ENCODE measurements at places on chromosomes 4 and X.
A peak's percentile ranks its signal among the peaks of the same experiment; 100 is the strongest.

DNA sequence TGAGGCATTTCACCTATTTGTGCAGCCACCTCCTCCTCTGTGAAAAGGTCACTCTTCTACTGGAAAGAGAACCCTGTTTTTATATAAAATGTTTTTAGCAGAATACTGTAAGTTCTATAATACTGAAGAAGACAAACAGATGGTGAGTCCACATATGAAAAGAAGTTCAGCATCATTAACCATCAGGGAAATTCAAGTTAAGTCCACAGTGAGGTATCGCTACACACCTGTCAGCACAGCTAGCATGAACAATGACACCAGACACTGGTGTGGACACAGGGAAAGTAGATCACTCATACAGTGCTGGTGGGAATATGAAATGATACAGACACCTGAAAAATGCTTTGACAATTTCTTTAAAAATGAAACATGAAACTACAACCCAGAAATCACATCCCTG, 133.0 kb downstream of the MAD2L1 start:
- DNase-seq = peak; percentile 59

DNA sequence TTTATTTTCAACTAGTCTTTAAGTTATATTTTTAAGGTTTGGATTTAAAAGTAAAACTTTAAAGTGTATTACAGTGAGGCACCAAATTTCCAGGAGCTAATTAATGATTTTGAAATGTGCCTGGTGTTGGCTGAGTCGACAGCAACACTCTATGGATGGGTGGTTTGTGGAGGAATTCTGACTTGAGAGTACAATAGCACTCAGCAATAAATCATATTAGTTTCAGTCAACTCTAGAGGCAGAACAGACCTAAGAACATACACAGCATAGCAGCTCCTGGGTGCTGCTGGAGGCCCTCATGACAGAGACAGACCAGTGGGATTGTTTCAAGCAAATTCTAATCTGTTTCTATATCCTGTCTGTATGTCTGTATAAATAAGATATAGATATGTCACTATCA, 673.4 kb downstream of the TRIML1 start:
- no peak for DNase-seq

- no peak for DNase-seq
These were observed 60.8 kb upstream of the XAGE1B start for GRCh38 chrX:52577464-52578173.

GRCh38 chr4:140049849-140050637, 103.9 kb downstream of the MAML3 start:
- peak; percentile 44 for DNase-seq

DNA sequence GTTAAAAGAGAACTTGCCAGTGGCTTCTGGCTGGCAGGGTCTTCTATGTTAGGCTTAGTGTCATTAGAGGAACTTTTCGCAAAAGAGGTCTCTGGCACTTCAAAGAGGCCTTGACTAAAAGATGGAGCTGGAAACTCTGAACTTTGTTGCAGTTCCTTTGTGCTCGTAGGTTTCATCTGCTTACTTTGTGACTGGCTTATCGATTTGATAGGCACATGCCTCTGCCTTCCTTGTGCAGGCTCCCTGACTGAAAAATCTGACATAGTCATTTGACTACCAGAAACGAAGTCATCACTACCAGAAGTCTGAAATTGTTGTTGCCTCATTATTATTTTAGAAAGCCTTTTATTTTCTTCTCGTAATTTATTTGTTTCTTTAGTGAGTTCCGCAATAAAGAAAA, 93.9 kb upstream of the IL13RA1 start:
- no peak for DNase-seq

DNA sequence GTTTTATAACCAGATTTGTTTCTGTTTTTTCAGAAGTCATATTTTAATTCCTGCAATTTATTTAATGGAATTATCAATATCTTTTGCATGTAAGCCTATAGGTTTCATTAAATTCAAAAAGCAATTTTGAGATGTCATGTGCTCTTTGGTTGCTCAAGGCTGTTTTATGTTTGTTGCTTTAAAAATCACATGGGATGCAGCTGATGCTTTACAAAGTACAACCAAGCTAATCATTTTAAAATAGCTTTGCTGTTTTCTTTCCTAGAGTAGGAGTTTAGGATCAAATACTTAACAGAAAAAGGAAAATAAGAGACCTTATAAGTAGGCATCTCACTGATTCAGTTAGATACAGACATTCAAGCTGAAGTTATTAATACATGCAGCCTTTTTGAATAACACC, 11.3 kb downstream of the CPEB2 start:
- no peak for DNase-seq

DNA sequence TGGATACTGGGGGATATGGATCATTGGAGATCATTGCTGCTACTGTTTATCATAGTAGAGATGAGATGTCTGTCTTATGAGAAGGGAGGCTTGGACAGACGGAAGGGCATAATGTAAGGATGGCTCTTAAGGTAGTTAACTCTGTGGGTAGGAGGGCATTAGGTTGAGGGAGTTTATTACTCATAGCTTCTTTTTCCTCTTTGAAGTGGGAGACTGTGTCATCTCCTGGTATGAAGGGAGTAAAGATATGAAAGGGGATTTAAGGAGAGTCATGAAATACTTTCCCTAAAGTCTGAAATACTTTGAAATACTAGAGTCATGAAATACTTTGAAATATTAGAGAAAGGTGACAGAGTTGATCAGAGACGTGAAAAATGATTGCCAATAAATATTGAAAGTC, 255.5 kb upstream of the PITX2 start:
- DNase-seq = no peak

- no peak for DNase-seq
These were observed 550 bp downstream of the ADGRA3 start for GRCh38 chr4:22515145-22515887.

DNA sequence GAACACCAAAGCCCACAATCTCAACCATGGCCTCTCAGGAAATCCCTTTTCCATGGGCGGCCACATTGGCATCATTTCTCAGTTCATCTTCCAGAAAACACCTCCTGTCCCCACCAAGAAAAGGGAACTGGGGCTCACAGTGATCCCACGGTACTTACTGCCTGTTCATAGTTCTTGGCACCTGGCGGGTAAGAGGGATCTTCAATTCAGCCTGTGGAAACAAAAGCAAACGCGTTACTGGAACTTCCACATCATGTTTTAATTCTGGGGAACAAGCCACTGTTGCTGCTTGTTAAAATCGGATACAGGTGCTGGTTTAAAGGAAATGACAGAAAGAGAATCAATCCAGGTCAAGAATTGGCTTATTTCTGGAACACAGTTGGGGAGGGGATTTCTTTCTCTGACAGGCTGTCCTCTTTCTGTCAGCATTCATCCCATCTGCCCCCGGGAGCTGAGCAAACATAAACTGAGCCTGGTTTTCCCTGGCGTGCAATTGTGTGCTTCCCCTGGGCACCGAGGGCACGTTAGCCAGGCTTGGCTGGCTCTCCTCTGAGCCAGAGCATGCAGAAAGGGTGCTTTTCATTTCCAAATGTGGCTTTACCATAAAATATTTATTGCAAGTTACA, 16.8 kb downstream of the CLNK start:
- no peak for DNase-seq

DNA sequence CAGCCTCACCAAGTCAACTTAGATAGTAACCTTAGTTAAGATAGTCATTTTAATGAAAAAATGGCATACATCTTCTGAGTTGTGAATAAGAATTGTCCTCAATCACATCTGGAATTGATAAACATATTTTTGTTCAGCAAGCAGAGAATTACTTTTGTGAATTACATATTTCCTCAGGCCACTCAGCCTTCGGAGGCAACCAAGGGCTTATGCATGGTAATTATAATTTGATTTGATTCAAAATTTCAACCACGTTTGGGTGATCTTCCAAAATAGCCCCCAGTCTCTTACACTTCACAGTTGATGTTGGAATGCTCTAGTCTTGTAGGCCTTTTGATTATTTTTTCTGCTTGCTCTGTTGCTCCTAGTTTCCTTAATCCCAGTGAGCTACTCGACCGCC, 63.4 kb downstream of the GALNTL6 start:
- DNase-seq = no peak

GRCh38 chr4:7784131-7784870, 155.4 kb downstream of the AFAP1 start:
- no peak for DNase-seq

DNA sequence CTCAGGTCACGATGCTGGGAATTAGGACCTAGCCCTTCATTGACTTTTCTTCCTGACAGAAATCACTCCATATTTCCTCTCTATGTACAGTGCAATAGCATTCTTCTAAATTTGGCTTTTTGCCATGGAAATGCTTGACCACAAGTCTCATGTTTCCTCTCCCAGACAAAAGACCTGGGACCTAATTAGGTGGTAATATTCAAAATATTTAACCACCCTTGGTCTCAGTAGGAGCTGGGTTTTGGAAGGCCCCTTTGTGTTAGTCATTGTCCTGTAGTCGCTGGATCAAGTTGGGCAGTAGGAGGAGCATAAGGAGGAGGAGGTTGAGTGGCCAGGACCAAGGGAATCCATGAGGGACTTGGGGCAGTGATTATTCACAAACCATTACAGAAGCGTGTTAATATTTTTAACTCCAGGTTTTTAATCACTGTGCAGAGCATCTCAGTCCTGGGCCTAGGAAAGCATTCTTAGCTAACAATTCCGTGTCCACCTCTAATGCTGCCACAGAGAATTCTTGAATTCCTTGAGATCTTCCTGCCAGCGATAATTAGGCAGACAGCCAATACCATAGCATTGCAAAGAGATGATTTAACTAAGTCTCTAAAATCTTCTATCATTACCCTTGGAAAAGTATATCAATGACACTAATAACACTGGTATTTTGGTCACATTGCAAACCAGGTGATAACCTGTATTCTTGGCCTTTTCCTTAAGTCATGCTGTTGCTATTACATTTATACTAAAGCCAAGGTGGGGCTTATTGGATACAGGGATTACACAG, 25.0 kb upstream of the SHROOM4 start:
- DNase-seq = no peak

- no peak for DNase-seq
These were observed 789 bp downstream of the ARHGAP10 start for GRCh38 chr4:147732518-147733235.

GRCh38 chr4:2962614-2963174, 512 bp downstream of the NOP14 start:
- DNase-seq = no peak

- no peak for DNase-seq
These were observed 570.9 kb downstream of the ADGRL3 start for GRCh38 chr4:61771056-61771455.

DNA sequence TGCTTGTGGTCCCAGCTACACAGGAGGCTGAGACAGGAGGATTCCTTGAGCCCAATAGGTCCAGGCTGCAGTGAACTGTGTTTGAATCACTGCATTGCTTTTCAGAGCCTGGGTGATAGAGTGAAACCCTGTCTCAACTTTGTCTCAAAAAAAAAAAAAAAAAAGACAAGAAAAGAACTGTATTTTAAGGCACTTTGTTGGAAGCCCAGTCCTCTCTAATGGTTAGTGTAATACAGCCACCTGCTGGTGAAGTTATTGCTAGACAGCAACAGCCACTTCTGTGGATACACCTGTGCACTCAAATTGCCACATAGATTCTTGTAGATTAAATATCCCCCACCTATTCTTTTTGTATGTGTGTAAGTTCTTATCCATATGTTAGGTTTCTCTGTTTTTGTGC, 10.1 kb upstream of the FGG start:
- no peak for DNase-seq

GRCh38 chr4:152613841-152614721, 65.7 kb downstream of the TMEM154 start:
- no peak for DNase-seq

DNA sequence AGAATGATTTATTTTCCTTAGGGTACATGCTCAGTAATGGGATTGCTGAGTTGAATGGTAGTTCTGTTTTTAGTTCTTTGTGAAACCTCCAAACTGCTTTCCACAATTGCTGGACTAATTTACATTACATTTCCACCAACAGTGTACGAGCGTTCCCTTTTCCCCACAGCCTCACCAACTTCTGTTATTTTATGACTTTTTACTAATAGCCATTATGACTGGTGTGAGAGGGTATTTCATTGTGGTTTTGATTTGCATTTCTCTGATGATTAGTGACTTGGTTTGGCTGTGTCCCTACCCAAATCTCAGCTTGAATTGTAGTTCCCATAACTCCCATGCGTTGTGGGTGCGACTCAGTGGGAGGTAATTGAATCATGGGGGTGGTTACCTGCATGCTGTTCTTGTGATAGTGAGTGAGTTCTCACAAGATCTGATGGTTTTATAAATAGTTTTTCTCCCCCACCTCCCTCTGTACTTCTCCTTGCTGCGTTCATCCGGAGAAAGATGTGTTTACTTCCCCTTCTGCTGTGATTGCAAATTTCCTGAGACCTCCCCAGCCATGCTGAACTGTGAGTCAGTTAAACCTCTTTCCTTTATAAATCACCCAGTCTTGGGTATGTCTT, 95.1 kb downstream of the GBA3 start:
- no peak for DNase-seq

DNA sequence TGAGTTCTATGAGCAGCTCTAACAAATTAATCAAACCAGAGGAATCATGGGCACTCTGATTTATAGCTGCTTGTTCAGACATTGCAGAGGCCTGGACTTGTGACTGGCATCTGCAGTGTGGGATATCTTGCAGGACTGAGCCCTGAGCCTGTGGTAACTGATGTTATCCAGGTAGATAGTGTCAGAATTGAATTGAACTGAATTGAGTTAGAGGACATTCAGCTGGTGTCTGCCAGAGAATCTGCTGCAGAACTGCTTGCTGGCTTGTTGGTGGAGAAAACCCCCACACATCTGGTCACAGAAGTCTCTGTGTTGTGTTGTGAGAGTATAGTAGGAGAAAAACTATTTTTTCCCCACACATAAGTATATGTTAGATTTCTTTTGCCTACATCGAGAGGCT, 42.2 kb downstream of the SMIM20 start:
- DNase-seq = no peak

DNA sequence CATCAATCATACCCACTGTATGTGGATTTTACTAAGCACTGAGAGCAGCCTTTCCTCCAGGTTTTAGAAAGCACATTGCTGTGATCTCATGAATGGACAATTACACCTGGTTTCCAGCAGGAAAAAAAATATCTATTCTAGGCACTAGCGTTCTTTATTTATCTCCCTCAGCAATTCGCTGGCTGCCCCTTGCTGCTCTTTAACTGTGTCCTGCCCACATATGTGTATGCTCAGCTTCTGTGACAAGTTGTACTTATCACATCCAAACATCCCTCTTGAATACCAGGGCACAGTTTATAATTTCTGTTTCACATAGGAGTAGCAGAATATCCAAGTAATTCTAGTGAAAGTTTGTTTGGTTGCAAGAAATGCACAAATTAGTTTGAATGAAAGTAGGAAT, 146.8 kb downstream of the USP46 start:
- no peak for DNase-seq

DNA sequence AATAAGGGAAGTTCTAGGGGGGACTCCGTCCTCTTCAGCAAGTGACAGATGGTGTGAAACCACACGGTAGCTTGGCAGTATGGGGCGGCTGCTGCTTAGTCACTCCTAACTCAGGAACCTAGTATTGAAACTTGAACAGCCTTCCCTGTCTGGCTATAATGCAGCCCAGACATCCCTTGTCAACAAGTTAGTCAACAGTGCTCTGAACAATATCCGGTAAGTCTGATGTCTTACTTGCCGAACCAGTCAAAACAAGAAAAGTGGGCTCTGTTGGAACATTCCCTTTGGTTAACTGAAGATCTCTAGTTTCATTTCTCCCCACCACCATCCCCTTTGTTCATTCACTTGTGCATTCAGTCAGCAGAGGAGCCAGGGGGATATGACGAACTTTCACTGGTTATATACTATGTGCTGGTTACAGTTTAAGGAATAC, 18.7 kb upstream of the CXCL13 start:
- DNase-seq = no peak

- no peak for DNase-seq
These were observed 230.6 kb upstream of the PSAPL1 start for GRCh38 chr4:7665321-7665720.
